AG08396 (cell line): ENCODE measurements at places on chromosomes 12 and 14.

- DNase-seq = no peak
These were observed 1.9 kb downstream of the GAPDH start for GRCh38 chr12:6535960-6536847.

DNA sequence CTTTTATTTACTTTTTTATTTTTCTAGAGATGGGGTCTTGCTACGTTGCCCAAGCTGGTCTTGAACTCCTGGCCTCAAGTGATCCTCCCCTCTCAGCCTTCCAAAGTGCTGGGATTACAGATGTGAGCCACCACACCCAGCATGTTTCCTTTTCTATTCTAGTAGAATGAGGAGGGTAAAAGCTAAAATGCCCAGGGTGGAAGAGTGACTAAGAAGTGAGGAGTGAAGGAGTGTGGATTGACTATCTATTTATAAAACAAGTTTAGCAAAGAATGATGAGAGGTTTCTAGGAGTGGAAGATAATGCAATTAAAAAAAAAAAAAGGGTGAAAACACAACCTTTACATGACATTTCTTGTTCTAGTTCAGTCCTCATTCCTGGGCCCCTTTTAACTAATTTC, 29.8 kb upstream of the PKP2 start:
- no peak for DNase-seq

- DNase-seq = peak; percentile 30
These were observed 3.0 kb downstream of the SMCO3 start for GRCh38 chr12:14810953-14811483.

GRCh38 chr12:400828-401227, 616 bp upstream of the CCDC77 start:
- no peak for DNase-seq

DNA sequence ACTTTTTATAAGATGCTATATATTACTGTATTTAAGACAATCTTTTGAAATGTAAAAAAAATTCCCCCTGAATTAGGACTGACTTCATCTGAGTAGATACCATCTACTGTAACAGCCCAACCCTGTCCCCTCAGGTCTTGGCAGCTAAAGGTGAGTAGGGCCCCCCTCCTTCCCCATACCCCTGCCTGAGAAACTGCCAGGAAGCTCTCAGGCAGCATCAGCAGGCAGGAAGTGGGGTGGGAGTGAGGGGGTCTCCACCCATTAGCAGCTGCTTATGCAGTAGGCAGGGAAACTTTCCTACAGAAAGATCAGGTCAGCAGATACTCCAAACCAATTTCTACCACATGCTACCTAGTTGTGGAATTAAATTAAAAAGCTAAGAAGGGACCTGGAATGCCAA, 62.5 kb downstream of the PAX9 start:
- no peak for DNase-seq

DNA sequence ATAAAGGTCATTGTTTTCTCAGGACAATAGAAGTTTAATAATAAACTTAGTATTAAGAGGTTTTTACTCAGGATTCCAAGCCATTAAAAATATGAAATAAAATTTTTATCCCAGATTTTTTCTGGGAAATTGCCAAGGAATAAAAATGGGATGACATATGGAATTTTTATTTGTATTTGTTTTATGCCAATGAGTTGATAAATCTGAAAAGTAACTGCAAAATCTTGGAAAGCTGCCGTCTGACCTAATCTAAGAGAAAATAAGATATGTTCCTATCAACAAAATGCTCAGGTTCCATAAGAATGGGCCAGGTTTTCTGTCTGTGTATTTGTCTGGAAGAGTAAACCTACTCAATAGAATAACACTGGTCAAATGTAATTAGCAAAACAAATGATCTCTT, 22.2 kb upstream of the KERA start:
- no peak for DNase-seq

- no peak for DNase-seq
These were observed 28.7 kb downstream of the CRACR2A start for GRCh38 chr12:3723916-3724805.

- no peak for DNase-seq
These were observed 79.5 kb downstream of the PTPRB start for GRCh38 chr12:70557583-70558191.
